ENCODE measurements at places on chromosomes 2 and 18. TPM values are rescaled to one million over a fixed set of nuclear protein-coding genes. Genes with fewer than 3 reads are reported as not detected.

Gene MAL
- 402 TPM for polyA plus RNA-seq

- no peak for DNase-seq
These were observed 1.2 kb downstream of the RAB12 start for GRCh38 chr18:8610459-8610851.

DNA sequence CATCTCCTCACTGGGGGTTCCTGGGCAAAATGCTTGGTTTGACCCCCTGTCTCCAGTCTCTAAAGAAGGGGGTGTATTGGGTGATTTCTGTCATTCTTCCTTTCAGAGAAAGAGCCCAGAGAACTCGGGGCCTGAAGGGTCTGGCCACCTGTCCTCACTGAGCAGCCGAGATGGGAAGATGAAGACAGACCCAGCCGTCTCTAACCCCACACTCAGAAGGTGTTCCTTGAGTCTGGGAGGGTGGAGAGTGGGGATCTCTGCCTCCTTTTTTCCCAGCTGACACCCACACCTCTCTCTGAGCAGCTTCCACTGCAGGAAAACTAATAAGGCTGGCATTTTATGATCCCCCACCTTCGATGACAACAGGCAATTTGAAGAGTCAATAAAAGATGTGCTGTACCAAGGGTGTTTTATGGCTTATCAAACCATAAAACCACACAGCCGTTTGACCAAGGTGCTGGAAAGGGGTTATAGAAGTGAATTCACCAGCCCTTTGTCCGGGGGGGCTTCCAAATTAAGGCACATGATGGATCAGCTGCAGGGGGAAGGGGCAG lies 213.8 kb downstream of the SMAD2 start:
- DNase-seq, result no peak

DNA sequence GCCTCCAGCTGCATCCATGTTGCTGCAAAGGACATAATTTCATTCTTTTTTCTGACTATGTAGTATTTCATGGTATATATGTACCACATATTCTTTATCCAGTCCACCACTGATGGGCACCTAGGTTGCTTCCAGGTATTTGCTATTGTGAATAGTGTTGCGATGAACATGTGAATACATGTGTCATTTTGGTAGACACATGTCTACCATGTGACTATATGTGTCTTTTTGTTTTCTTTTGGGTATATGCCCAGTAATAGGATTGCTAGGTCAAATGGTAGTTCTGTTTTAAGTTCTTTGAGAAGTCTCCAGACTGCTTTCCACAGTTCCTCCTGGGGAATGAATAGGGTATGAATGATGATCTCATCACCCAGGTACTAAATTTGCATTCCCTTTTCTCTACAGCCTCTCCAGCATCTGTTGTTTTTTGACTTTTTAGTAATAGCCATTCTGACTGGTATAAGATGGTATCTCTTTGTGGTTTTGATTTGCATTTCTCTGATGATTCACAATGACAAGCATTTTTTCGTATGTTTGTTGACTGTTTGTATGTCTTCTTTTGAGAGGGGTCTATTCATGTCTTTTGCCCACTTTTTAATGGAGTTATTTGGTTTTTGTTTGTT lies 35.6 kb upstream of the FEZ2 start:
- no peak for DNase-seq

Gene NR4A2
- polyA plus RNA-seq, result 0.67 TPM

- DNase-seq, result peak; percentile 21
These were observed 165.7 kb upstream of the SLC14A2 start for GRCh38 chr18:45449418-45450227.

DNA sequence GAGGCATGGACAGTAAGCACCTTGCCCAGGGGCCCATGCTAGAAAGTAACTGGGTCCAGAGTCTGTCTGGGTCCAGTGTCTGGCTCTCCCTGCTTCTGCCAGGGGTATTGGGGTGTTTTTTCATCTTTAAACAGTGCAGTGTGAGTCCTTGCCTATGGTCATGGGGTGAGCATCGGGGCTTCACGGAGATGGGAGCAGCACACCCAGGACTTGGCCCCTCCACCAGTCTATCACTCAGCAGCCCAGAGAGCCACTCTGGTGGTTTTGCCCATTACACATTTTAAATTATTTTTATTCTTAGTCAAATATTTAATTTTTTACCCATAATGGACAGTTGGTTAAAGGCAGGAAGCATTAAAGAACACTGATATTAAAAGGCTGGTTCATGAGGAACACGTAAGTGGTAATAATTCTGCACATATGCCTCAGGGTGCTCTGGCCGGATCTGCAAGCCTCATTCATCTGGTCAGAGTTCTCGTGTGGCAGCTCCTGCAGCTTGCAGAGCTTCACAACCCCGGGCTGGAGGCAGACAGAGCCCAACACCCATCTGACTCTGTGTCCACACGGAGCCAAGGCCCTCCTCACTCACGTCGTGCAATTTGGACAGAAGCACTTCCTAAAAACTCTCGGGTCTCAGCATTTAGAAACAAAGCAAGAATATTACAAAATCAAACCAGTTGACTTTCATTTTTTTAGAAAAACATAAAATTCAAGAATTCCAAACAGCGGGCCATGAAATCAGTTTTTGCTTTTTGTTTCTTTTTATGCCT lies 204.1 kb downstream of the CTIF start:
- no peak for DNase-seq

DNA sequence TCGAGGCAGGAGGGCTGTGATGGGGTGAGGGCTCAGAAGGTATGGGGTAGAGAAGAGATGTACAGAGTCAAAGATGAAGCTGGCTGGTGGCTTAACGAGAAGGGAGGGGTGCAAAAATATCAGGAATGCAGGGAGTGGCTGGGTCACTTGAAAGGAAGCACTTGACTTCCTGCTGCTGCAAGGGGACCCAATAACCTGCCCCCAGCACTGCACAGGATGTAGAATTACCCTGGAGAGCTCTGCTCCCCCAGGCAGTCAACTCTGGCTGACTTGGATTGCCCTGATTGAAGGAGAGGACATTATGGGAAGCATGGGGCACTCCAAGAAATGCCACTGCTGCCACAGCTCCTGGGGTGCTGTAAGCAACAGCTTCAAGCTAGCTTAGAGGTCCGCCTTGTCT lies 41.8 kb downstream of the CFAP221 start:
- DNase-seq, result no peak

- no peak for DNase-seq
These were observed 345.8 kb downstream of the SOCS6 start for GRCh38 chr18:70634576-70635147.

GRCh38 chr2:174623690-174624089 lies 26.1 kb upstream of the WIPF1 start:
- no peak for DNase-seq

Measured in right renal pelvis (tissue), 4 donors.